ENCODE measurements at places on chromosomes 7 and 10.

GRCh38 chr7:125136341-125136740 lies 206.7 kb upstream of the POT1 start:
- no peak for DNase-seq

- DNase-seq, result no peak
Measured at GRCh38 chr7:2037808-2038522, 194.8 kb downstream of the MAD1L1 start.

DNA sequence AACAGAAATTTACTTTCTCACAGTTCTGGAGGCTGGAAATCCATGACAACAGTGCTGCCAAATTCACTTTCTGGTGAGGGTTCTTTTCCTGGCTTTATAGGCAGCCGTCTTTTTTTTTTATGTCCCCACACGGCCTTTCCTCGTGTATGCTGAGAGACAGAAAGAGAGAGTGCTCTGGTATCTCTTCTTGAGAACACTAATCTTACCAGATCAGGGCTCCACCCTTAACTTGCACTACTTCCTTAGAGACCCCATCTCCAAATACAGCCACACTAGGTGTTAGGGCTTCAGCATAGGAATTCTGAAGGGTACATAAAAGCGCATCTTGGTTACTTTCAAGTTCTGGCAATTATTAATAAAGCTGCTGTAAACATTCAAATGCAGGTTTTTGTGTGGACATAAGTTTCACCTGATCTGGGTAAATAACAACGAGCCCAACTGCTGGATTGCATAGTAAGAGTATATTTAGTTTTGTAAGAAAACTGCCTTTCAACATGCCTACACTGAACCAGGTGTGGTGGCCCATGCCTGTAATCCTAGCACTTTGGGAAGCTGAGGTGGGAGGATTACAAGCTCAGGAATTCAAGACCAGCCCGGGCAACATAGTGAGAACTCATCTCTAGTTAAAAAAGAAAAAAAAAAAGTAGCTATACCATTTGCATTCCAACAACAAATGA lies 8.2 kb upstream of the C1GALT1 start:
- DNase-seq, result no peak

DNA sequence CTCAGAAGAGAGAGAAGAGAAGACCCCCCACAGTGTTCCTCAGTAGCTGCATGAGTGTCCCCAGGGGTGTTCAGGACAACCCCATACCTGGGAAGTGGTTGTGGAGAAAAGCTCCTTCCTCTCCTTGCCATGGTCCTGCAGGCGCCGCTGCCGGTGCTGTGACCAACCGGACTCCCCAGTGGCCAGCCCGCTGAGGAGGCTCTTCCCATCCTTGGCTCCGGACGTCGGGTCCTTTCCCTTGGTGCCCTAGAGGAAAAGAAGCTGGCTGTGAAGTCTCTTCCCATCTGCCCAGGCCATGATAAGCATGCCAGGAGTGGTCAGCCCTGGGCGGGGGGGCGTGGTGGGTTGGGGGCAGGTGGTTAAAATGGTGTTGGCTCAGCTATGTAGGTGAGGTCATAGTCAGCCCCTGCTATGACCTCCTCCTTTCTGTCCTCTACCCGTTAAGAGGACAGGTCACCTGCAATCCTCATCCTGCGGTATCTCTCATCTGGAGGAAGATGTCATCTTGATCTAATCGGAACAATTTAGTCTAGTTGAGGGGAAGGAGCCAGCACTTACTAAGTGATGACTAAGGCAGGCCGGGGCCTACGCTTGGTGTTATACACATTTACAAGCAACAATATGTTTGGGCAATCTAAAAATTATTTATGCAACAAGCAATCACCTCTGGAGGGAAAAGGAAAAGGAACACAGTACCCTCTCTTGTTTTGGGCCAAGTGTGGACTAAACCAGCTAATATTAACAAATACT lies 13.2 kb downstream of the WDR91 start:
- no peak for DNase-seq

DNA sequence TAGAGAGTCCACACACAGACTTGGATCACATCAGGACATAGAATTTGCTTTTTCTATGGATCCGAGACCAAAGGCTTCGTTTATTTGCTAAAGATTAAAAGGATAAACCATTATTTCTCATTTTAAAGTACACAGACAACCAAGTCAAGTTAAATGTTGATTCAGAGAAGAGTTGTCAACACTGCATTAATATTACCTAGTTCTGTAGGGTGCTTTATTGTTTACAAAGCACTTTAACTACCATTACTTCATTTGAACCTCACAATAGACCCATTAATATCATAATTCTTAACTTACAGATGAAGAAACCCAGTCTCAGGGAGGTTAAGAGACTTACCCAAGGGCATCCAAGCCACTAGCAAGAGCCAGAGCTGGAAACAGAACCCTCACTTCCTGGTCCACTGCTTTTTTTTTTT lies 43.2 kb upstream of the GSAP start:
- DNase-seq, result peak; percentile 57

DNA sequence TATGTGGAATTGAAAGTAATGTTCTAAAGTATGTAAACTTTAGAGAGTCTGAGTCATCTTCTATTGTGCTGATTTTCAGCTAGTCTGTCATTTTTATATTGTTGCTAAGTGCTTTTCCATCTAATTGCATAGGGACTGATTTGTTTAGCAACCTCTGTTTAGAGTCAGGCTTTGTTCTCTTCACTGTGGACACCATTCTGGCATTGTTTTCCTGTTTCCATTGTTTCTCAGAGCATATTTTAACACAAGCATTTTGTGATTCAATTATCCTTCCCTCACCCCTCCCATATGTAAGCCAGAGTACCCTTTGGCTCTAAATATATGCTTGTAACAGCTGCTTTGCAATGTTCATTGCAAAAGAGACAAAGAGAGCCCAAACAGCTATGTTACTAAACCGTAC lies 748.4 kb upstream of the PHF14 start:
- no peak for DNase-seq

GRCh38 chr7:150556521-150557138 lies 10.6 kb upstream of the GIMAP4 start:
- DNase-seq, result no peak

GRCh38 chr10:99435986-99436638 lies 5.7 kb upstream of the GOT1 start:
- peak; percentile 43 for DNase-seq
